ENCODE measurements at places on chromosomes 6 and 20.

GRCh38 chr6:136677822-136678221 lies 114.5 kb downstream of the MAP3K5 start:
- DNase-seq, result no peak

DNA sequence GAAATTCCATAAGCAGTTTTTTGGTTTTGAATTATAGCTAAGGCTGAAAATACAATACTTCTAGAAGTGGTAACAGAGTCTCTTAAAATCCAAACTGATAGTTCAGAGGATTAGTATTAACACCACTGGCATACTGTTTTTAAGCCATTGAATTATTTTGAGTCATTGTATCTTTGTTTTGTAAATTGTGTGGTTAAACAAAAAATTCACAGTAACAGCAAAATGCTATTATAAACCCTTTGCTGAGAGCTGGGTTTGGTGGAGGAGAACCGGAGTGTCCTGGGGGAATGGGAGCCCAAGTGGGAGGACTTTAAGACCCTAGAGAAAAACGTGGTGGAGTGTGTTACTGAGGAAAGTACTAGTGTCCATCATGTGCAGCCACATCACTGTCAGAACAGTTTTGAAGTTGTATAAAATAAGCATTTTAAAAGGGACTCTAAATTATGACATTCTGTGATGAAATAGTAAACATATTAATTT lies 125.1 kb downstream of the LRRC1 start:
- no peak for DNase-seq

GRCh38 chr20:50521221-50522052 lies 11.3 kb downstream of the PTPN1 start:
- peak; percentile 17 for DNase-seq

- no peak for DNase-seq
Observed at GRCh38 chr20:15927893-15928650, 645.2 kb downstream of the KIF16B start.

- no peak for DNase-seq
Observed at GRCh38 chr20:47086316-47086715, 191.7 kb downstream of the EYA2 start.

GRCh38 chr6:5763407-5763806 lies 243.3 kb downstream of the NRN1 start:
- no peak for DNase-seq

DNA sequence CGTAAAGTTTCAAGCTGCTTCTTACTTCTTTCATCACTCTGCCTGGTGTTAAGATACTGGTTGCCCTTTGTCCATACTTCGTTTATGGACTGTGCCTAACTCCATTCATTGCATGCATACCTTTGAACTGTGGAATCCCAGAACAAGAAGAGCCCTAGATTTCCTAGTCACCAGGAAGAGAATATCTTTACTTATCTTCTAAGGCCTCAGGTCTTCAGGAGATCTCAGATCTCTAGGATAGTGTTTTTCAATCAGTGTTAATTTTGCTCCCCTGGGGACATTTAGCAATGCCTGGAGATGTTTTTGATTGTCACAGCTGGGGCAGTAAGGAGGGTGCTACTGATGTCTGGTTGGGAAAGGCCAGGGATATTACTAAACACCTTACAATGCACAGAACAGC lies 35.5 kb upstream of the GJA1 start:
- DNase-seq, result no peak

Measured in stimulated activated CD8-positive, alpha-beta memory T cell treated with anti-CD3 and anti-CD28 coated beads, Interleukin-4, amount 100 ng/mL, for 48 hours (primary cell).